ENCODE measurements at places on chromosomes 7 and 10.

GRCh38 chr10:74502963-74503608 is 323.3 kb upstream of the KAT6B start:
- DNase-seq: no peak

GRCh38 chr7:149773446-149774236 is at the start of gene ZNF467:
TSS of gene ZNF467 (minus strand) at chr7:149773588. CDS start at chr7:149771032, 2,556 bp downstream.
- DNase-seq: peak; percentile 69

- no peak for DNase-seq
Observed at GRCh38 chr7:129721068-129721467, 109.5 kb downstream of the NRF1 start.

DNA sequence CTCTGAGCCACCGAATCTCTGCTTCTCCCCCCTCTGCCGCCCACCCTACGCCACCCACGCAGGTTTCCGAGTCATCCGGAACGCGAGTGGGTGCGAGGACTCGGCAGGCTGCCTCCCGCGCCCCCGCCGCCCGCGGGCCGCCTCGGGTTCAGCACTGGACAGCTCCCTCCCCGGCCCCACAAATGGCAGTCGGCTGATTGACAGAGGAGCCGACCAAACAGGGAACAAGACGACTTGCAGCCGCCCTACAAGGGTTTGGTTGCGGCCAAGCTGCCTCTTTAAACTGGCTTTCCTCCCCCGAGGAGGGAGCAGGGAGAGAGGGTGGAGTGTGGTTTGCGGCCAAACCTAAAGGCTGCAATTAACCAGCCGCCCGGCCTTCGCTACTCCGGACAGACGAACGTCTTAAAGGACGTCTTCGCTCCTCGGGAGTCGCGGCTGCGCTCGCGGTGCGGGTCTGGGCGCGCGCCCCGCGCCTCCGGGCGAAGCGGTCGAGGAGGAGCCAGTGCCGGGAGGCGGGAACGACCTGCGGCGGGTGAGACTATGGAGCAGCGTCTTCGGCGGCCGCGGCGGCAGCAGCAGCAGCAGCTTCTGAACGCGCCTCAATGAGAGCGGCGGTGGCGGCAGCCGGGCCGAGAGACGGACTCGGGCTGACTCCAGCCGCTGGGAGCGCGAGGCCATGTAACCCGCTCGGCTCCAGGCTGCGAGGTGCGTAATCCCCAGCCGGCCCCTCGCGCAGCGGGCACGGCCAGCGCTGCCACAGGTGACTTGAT is at the start of gene GPR158:
TSS of gene GPR158 (plus strand) at position 541 of the 770 bp plus-strand sequence. CDS start 420 bp downstream, outside the sequence.
- DNase-seq: peak; percentile 94

- peak; percentile 88 for DNase-seq
Observed at GRCh38 chr7:131945313-131945911, 389.0 kb upstream of the PODXL start.

- no peak for DNase-seq
Observed at GRCh38 chr7:130872756-130873448, 138.9 kb upstream of the KLF14 start.

DNA sequence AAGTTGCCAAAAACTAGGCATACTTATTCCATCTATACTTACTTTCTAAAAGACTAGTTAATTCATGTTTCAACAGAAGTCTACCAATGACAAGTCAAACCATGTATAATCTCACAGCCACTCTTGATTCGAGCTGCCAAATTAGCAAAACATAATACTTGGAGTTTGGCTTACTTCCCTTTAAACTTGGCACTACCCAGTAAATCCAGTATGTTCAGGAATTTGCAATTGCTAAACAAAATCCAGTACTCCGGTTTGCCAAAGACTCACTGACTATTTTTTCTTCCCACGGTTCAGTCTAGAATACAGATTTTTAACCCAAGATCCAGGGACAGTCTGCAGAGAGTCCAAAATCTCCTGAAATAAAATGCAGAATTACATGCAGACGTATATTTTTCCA is 4.6 kb downstream of the OAT start:
- DNase-seq: no peak

DNA sequence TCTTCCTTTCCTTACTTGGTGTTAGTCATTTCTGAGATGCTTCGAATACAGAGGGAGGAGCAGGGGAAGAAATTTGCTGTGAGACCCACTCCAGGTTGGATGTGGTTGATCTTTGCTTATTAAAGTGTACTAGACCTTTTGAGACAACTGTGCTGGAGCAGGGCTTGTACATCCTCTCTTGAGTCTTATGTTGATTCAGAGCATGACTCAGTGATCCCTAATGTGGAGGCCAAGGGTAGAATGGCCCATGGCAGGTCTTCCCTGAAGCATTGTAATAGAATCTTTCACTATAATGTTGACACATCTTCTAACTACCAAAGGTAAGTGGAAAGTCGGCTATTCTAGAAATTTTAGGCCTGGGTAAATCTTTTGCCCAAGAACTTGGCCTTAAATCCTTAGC is 17.0 kb upstream of the SFR1 start:
- no peak for DNase-seq

GRCh38 chr7:157792241-157793086 is 455.7 kb downstream of the DNAJB6 start:
- DNase-seq: no peak

DNA sequence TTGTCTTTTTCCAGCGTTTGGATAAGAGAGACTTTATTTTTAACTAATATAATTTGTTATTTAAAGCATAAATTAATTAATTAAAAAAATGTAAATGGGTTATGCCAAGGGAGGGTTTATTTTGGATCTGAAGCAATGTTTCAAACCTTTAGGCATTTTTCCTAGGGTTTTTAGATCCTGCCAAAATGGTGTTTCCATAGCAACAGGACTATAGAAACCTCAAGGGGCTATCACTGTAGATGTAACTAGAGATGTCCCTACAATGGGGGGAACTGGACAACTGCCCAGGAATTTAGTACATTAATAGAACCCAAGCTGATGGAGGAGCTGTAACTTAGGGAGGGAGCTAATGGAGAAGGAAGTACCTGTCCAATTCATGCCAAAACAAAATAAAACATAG is 57.3 kb downstream of the SLC39A12 start:
- DNase-seq: no peak

- no peak for DNase-seq
Observed at GRCh38 chr7:37110660-37111424, 337.8 kb downstream of the ELMO1 start.

GRCh38 chr7:106041140-106041717 is 70.9 kb downstream of the SYPL1 start:
- DNase-seq: peak; percentile 74

GRCh38 chr7:37981664-37982063 is 61.2 kb downstream of the EPDR1 start:
- DNase-seq: no peak

GRCh38 chr10:123988694-123989093 is 97.1 kb upstream of the CPXM2 start:
- no peak for DNase-seq

- no peak for DNase-seq
Observed at GRCh38 chr7:91946549-91946948, 5.9 kb downstream of the AKAP9 start.

- no peak for DNase-seq
Observed at GRCh38 chr7:144529269-144529926, 125.9 kb upstream of the NOBOX start.

GRCh38 chr10:64648915-64649314 is 1127.7 kb downstream of the REEP3 start:
- DNase-seq: no peak

DNA sequence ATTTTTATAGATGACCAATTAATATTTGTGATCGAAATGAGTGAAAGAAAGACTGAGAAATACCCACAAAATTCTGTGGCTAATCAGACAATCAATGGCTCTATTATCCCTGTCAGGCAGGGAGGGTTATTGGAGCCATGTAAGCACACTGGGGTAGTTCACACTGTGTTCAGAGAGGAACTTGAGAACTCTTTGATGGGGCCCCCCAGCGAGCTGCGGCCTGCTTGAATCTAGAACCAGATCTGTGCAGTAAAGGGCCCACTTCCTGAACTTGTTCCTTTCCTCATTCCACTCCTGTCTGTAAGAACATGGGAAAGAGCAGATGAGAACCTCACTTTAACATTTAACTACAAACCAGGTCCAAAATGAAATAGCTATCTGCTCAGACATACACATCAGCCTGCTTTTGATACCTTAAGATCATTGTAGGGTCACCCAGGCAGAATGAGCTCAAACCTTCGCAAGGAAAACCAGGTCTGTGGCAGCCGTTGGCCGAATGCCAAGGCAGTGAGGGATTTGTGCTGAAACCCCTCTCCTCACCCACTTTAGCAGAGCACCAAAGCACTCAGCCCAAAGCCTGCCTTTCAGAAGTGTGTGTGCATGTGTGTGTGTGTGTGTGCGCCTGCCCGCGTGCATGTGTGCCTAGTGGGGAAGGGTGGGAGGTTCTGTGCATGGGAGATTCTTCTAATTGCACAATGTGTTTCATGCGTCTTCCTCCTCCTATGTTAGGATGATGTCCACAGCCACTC is 365.6 kb upstream of the MGMT start:
- no peak for DNase-seq

DNA sequence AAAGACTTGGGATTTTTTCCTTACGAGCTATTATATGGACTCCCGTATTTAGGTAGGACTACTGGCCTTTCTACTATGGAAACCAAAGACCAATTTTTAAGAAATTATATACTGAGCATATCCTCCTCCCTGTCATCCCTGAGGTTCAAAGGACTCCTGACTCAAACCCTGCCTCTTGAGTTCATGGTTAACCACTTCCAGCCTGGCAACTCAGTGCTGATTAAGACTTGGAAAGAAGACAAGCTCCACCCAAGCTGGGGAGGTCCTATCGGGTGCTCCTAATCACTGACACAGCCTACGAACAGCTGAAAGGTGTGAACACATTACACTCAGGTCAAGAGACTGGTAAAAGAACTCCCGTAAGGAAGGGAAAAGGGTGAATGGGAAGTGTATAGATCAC is 66.8 kb downstream of the LYZL2 start:
- no peak for DNase-seq

- DNase-seq: no peak
Observed at GRCh38 chr7:131110297-131111080, 217.2 kb upstream of the MKLN1 start.

DNA sequence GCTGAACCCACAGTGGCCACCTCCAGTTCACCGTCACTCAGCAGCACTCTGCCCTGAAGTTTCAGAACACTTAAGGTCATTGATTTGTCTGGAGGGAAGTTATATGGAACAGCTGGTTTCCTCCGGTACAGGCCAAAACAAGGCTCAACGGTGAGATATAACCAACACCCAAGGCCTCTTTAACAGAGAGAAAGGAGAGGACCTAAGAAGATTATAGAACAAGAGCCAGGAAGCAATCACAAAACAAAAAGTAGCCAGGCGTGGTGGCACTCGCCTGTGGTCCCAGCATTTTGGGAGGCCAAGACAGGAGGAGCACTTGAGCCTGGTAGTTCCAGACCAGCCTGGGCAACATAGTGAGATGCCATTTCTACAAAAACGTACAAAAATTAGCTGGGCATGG is 290.7 kb downstream of the SKIDA1 start:
- DNase-seq: no peak

- DNase-seq: no peak
Observed at GRCh38 chr7:119925581-119926289, 347.2 kb upstream of the KCND2 start.

- no peak for DNase-seq
Observed at GRCh38 chr10:12491491-12491890, 142.1 kb downstream of the CAMK1D start.

DNA sequence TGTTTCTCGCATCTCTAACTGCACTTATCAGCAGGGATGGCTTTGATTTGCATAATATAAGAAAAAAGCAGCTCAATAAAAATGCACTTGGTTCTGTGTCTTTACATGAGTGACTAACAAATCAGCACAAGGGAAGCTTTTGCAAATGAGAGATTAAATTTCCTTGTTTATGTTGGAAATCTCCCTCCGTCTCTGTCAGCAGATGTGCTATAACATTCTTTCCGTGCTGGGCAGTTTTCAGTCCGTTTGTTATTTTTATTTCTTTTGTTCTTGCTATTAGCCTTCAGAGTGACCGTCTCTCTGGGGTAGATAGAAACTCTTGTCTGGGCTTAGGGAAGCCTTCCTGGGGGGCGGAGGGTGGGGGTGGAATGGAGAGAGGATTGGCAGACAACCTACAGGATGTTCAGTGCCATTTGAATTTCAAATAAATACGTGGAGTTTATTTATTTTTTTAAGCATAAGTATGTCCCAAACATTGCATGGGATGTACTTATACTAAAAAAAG is 96.0 kb downstream of the GATA3 start:
- DNase-seq: no peak

- no peak for DNase-seq
Observed at GRCh38 chr7:118792682-118793081, 568.2 kb downstream of the ANKRD7 start.

DNA sequence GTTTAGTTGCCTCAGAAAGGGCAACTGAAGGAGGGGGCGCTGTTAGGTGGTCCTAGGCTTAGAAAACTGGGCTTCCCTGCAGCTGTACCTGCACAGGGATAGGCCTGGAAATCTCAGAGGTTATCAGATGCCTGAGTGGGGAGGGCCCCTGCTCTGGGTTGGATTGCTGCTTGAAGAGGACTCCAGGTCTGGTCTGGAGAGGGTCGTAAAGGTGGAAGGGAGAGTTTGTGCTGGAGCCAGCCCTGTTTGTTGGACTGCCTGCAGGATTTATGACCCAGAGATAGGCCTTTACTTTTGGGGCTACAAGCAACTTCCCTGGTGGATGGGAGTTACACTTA is 765.9 kb downstream of the GRID1 start:
- DNase-seq: peak; percentile 17

GRCh38 chr10:489330-489729 is 200.1 kb downstream of the DIP2C start:
- no peak for DNase-seq

DNA sequence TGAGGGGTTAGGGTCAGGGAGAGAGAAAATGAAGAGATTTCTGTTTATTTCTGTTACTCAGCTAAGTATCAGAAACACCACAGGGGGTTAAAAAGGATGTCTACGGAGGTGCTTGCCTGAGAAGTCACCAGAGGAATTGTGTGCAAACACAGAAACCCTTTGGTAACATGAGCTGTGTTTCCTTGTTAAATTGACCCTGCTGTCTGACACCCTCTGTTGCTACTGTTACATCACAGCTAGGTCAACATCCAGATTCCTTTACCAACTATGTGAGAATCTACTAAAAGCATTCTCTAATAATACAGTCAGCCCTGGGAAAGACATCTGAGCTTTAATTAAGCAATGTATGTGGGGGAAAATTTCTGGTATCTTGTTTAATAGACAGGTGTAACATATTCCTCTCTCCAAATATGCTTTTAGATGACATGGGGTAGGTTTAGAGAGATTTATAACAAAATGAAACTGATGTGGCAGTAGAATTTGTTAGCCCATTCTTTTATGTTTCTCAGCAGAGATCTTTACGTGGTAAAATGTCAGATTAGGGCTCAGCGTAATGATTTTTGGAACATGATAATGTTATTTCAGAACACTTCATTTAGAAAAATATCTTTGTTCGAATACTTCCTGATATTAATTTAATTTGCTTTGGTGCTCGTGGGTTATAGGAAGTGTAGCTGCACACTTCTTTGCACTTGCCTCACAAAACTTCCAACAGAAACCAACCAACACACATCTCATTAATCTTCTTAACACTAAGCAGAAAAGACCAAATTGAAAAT is 168.0 kb upstream of the AHR start:
- no peak for DNase-seq
